ENCODE measurements at places on chromosomes 2 and 18.

GRCh38 chr2:58056192-58056916 is 9.7 kb downstream of the VRK2 start:
- DNase-seq = no peak

DNA sequence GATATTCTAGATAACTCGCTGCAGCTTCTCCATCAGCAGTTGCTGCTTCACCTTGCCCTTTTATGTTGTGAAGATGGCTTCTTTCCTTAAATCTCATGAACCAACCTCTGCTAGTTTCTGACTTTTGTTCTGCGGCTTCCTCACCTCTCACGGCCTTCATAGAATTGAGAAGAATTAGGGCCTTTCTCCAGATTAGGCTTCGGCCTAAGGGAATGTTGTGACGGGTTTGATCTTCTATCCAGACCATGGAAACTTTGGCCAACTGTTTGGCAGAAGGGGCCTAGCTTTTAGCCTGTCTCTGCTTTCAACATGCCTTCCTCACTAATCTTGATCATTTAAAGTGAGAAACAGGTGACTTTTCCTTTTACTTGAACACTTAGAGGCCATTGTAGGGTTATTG is 199.9 kb downstream of the CYP26B1 start:
- DNase-seq = no peak

DNA sequence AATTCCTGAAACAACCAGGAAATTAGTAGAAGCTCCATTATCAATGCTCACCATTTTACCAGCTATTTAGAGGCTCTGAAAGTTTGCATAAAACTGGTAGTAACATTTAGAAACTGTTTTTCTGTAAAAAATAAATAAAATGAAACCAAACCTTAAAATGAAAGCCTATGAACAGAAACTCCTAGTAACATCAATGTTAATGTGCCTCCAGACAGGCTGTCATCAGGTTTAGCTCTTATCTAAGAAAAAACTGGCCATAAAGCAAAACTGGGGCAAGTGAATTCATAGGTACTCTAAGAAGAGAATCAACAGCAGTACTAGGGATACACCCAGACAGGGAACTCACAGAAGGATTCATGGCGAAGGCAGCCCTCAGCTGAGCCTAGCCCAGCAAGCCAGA is 8.0 kb downstream of the E2F6 start:
- no peak for DNase-seq

- no peak for DNase-seq
Measured at GRCh38 chr2:231655894-231656293, 52.4 kb upstream of the PTMA start.

DNA sequence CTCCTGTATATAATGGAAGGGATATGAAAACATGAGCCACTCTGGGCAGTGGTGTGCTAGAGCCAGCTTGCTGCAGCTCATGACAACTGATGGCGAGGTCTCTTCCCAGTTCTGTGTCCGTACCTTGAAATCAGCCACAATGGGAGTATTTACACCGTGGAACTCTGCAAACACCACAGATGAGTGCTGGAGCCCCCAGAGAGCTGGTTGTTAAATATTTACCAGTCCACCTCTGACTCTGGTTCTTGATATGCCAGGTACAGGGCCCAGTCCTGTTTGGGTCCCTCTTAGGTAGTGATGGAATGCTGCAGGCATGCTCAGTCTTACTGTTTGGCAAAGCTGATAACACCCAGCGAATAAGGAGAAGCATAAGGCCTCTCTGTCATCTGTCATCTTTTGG is 116.1 kb upstream of the GLI2 start:
- no peak for DNase-seq
